Astrocyte (in vitro differentiated cells and primary cell): ENCODE measurements at places on chromosomes 3 and 15. TPM values are rescaled to one million over a fixed set of nuclear protein-coding genes. Genes with fewer than 3 reads are reported as not detected.

Gene GOLGA8S
- total RNA-seq, result 0.14 and 0.26 TPM in 2 replicates

Gene UPK1B
- total RNA-seq, result 0.14 TPM in 2 replicates

Gene SEMA6D
- total RNA-seq, result 1.0 and 1.5 TPM in 2 replicates

Gene PRICKLE2
- total RNA-seq, result 84.4 and 101 TPM in 2 replicates

Gene RARB
- 0.27 and 0.29 TPM in 2 replicates for total RNA-seq

Gene PRSS50
- total RNA-seq, result not detected in 2 replicates

Gene LDHAL6B
- not detected in 2 replicates for total RNA-seq

Gene TBCCD1
- 8.7 and 10.2 TPM in 2 replicates for total RNA-seq

Gene DNAH12
- 0.23 and 0.36 TPM in 2 replicates for total RNA-seq

Gene HDC
- not detected in 2 replicates for total RNA-seq

Gene ACOX2
- 2.2 and 2.7 TPM in 2 replicates for total RNA-seq

Gene RBP2
- total RNA-seq, result not detected in 2 replicates

Gene ICE2
- total RNA-seq, result 26.5 and 28.2 TPM in 2 replicates

Gene TCTA
- total RNA-seq, result 14.7 and 15.3 TPM in 2 replicates

Gene RSRC1
- total RNA-seq, result 22.9 and 28.5 TPM in 2 replicates

Gene RASL12
- total RNA-seq, result 0.32 and 0.36 TPM in 2 replicates

Gene HIGD2B
- total RNA-seq, result not detected in 2 replicates

Gene GNAT1
- total RNA-seq, result not detected in 2 replicates

Gene PPP1R14D
- total RNA-seq, result not detected in 2 replicates

Gene SCN5A
- total RNA-seq, result 2.3 and 3.3 TPM in 2 replicates

Gene RPP25
- 4.1 and 4.7 TPM in 2 replicates for total RNA-seq

Gene THBS1
- 720 and 820 TPM in 2 replicates for total RNA-seq

Gene SMCO1
- total RNA-seq, result not detected in 2 replicates

Gene IGSF11
- 0.22 and 0.39 TPM in 2 replicates for total RNA-seq

Gene WDR49
- total RNA-seq, result 0.43 and 0.84 TPM in 2 replicates

Gene ZNF80
- not detected in 2 replicates for total RNA-seq

Gene SNAPC5
- 11.5 and 12.7 TPM in 2 replicates for total RNA-seq

Gene LRRK1
- 0.41 and 0.65 TPM in 2 replicates for total RNA-seq

Gene PAQR9
- total RNA-seq, result 0.22 and 0.23 TPM in 2 replicates

Gene LSMEM2
- total RNA-seq, result 0.30 TPM in 1 of 2 replicates, not detected in the other

Gene DUOX2
- 0.14 and 0.70 TPM in 2 replicates for total RNA-seq

Gene SLC28A2
- total RNA-seq, result not detected in 2 replicates

Gene GOLGA8R
- 1.6 and 2.8 TPM in 2 replicates for total RNA-seq

Gene IQCF5
- not detected in 2 replicates for total RNA-seq

Gene PAQR5
- 0.87 and 1.2 TPM in 2 replicates for total RNA-seq

Gene SLCO2A1
- 2.1 and 2.2 TPM in 2 replicates for total RNA-seq

Gene IGF2BP2
- total RNA-seq, result 128 and 162 TPM in 2 replicates

Gene LRRC3B
- 1.6 and 5.7 TPM in 2 replicates for total RNA-seq

Gene SLC35G2
- total RNA-seq, result 9.4 and 10.1 TPM in 2 replicates

Gene KLF15
- total RNA-seq, result 0.29 and 0.34 TPM in 2 replicates

Gene TTLL13
- 0.14 TPM in 1 of 2 replicates, not detected in the other for total RNA-seq

Gene CTXN2
- total RNA-seq, result not detected in 2 replicates

Gene CAMK1
- total RNA-seq, result 5.1 and 7.1 TPM in 2 replicates

Gene CILP
- 1.1 and 3.6 TPM in 2 replicates for total RNA-seq

Gene VIPR1
- 0.68 TPM in 1 of 2 replicates, not detected in the other for total RNA-seq

Gene GPR149
- total RNA-seq, result not detected in 2 replicates

Gene TRPM1
- not detected in 2 replicates for total RNA-seq

Gene GABRB3
- total RNA-seq, result 43.2 and 47.9 TPM in 2 replicates

Gene SNX4
- total RNA-seq, result 40.4 and 41.8 TPM in 2 replicates

Gene KCNAB1
- 0.30 and 0.72 TPM in 2 replicates for total RNA-seq

Gene SNX1
- total RNA-seq, result 87.7 and 89.3 TPM in 2 replicates

Gene PPP2R3A
- total RNA-seq, result 18.7 and 19.5 TPM in 2 replicates

Gene LRTM1
- total RNA-seq, result not detected in 2 replicates

Gene IGSF10
- 0.43 and 0.84 TPM in 2 replicates for total RNA-seq

Gene LIPH
- 6.4 and 9.0 TPM in 2 replicates for total RNA-seq

Gene CKMT1A
- 1.2 TPM in 2 replicates for total RNA-seq

Gene GOLGA6B
- total RNA-seq, result 0.36 TPM in 1 of 2 replicates, not detected in the other

Gene TUSC7
- total RNA-seq, result not detected in 2 replicates

Gene CCR1
- total RNA-seq, result 0.20 and 0.41 TPM in 2 replicates
